ENCODE measurements at places on chromosomes 3 and 15.
A peak's percentile ranks its signal among the peaks of the same experiment; 100 is the strongest.

DNA sequence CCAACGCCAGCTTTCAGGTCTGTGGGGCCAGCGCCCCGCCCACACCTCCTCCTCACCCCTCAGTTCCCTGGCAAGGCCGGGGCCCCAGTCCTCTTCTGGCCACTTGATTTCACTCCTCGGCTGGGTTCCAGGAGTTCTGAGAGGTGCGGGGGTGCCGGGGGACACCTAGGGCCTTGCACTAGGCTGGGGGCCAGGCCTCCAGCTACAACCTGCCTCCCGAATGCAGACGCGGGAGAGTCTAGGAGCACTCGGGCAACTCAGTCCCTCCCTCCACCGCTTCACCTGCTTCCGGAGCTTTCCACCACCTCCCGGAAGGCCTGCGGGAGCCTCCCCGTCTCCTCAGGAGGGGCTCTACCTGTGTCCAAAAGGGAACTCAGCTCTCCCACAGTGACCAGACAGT is 35.6 kb downstream of the TNK2 start:
- no peak for DNase-seq

DNA sequence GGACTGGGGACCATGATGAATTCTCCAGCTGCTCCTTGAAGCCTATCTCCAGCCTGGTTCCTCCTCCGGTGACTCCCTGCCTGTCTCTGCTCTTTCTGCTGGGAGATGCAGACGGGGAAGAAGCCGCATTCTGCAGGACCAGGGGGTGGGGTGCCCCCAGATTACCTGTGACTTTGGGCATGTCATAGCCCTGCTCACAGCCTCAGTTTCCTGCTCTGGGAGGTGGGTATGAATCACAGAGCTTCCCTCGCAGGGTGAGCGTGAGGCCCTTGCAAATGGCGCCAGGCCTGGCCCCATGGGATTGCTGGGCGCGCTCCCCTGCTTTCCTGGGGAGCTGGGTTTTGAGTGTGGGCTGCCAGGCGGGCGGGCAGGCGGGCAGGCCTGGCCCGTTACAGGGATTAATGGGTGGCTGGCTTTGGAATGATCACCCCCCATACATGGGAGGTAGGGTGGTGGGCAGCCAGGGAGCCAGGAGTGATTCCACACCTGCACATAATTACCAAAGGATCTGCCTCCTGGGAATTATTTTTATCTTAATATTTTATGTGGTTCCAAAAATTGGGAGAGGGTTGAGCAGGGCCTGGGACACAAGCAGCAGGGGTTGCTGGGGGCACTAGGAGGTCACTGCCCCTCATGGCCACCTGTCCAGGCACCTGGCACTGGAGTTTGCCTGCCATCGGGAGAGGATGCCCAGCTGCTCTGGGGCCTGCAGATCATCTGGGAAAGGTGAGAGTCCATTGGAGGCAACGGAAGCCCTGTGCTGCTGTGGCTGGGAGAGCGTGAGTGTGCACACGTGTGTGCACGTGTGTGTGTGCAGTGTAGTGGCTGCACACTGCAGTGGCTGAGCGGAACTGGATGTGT is 106.8 kb downstream of the WNT7A start:
- no peak for DNase-seq

GRCh38 chr15:76347482-76348055 is 11.0 kb downstream of the ISL2 start:
- DNase-seq = no peak

GRCh38 chr3:36919439-36920160 is 25.3 kb downstream of the TRANK1 start:
- DNase-seq = no peak

DNA sequence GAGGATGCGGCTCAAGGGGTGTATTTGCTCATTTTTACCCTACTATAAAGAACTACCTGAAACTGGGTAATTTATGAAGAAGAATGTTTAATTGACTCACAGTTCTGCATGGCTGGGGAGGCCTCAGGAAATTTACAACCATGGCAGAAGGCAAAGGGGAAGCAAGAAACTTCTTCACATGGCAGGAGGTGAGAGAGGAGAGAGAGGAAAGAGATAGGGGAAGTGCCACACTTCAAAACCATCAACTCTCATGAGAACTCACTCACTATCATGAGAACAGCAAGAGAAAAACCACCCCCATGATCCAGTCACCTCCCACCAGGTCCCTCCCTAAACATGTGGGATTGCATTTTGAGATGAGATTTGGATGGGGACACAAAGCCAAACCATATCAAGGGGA is 192.7 kb downstream of the DIPK2A start:
- DNase-seq = no peak

GRCh38 chr3:23302271-23302670 is 99.1 kb downstream of the UBE2E2 start:
- no peak for DNase-seq

- DNase-seq = no peak
Observed at GRCh38 chr15:40250771-40251483, 12.1 kb downstream of the PAK6 start.

GRCh38 chr15:63366451-63366850 is 15.2 kb downstream of the CA12 start:
- no peak for DNase-seq

DNA sequence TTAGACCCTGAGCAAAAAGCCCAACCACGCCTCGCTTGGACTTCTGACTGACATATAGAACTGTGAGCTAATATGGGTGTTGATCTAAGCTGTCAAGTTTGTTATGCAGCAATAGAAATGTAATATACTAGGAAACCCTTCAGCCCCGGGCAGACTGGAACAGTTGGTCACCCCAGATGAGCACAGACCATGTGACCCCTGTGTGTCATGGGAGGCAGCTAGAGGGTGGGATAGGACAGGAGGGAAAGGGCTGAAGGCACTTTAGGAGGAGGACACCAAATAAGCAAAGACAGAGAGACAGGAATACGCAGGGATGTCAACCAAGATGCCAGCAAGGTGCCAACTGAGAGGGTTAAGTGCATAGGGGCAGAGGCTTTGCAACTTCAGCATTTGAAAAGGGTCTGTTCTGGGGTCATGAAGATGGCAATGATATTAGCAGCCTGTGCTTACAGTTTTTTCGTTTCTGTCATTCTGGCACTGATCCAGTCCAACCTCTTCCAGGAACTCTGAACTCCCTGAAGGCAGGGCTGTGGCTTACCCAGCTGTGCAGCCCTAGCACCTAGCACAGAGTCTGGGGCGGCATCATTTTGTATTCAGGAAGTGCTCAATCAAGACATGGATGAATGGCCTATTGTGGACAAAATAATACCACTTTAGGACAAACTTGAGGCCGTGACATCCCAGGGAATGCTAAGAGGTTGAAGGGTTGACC is 51.4 kb downstream of the HES1 start:
- no peak for DNase-seq

GRCh38 chr3:19220311-19220710 is 72.0 kb downstream of the KCNH8 start:
- DNase-seq = no peak

GRCh38 chr3:183114384-183115178 is 15.3 kb upstream of the MCCC1 start:
- no peak for DNase-seq

- no peak for DNase-seq
Observed at GRCh38 chr3:182214416-182214815, 502.7 kb downstream of the SOX2 start.

DNA sequence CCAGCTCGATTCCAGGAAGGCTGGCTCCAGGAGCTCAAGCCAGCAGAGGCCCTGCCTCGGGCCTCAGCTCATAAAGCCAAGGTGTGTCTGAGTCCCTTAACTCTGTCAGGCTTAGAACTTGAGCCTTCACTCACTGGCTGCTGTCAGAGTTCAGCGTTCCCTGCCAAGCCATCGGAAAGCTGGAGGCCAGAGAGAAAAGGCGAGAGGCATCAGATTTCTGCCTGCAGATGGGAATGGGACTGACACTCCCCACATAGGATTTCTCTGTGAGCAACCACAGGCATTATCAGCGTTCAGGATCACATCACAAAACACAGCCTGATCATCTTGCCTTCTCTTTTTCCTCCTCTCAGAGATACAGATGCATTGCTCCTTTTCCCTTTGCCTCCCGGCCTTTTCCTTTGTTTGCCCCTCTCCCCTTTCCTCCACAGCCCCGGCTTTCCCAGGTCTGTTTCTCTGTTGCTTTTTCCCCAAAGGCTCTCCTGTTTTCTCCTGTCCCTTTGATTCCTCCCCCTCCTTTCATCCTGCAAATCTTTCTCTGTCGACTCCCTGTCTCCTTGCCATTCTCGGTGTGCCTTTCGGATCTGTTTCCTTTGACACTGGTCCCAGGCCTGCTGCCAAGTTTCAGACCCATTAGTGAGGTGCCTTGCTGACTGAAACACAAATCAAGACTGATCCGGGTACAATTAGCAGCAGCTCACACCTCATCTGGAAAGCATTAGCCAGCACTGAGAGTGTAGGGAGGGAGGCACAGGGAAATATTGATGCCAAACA is 44.5 kb upstream of the BOC start:
- no peak for DNase-seq

DNA sequence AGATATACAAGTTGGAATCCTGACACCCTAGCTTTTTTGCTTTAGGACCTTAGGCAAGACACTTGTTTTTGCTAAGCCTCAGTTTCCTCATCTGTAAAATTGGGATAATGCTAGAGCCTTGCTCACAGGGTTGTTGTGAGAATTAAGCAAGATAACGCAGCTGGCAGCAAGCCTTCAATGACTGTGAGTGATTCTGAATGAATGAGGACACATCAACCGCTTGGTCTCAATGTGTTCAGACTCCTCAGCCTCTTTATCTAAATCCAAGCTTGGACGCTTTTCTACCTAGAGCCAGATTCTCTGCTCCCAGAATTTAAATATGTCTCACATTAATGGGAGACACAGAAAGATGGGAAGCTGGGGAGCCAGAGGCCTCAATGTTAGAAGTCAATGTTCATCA is 11.8 kb upstream of the TLE3 start:
- DNase-seq = no peak

- no peak for DNase-seq
Observed at GRCh38 chr3:123914829-123915228, 30.7 kb upstream of the MYLK start.

DNA sequence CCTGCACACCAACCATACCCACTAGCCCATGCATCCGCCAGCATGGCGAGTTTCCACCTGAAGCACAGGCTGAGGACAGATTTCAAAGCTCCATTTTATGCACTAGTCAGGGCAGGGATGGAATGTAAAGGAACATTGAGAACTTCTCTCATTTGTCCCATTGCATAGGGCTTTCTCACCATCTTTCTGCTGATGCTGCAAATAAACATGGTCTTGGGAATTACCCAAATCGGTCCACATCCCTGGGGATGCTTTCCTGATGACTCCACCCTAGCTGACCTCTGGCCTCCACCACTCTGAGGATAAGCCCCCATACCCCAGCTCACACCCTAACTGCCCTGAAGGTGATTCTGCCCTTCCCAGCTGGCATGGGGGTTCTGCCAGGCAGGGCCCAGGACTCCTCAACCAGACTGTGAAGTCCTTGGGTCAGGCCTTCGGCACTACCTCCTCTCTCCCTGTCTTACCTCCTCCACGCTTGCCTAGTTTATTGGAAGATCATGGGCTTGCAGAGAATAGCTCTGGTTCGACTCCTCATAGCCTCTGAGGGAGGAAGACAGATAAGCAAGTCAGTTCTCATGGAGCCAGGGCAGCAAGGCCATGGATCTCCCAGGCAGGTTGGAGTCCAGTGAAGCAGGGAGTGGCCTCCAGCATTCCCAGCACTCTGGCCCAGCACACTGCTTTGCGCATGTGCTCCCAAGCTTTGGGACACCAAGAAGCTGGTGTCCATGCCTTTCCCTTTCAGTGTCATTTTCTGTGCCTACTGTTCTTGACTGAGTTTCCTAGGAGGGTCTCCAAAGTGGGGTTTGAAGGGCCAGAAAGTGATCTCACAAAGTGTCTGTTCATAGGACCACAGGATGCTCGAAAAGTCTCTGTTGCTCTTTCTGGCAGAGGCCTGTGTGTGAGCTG is 27.6 kb upstream of the XYLB start:
- DNase-seq = no peak

DNA sequence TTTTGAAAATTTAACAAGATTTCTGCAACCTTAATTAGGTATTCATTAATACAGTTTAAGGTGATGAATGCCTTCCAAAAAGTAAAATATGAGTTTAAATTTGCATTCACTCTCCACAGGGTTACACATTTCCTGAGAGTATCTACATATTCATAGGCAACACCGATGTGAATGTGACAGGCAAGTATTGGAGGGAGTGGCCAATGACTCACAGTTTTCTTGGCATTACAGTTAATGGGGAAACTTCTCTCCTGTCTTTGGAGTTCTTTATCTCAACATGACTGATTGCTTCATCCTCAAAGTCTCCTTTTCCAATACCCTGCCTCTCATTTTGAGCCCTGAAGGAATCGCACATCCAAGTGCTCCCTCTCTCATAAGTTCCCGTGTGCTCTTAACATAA is 181.9 kb upstream of the CHL1 start:
- DNase-seq = no peak

DNA sequence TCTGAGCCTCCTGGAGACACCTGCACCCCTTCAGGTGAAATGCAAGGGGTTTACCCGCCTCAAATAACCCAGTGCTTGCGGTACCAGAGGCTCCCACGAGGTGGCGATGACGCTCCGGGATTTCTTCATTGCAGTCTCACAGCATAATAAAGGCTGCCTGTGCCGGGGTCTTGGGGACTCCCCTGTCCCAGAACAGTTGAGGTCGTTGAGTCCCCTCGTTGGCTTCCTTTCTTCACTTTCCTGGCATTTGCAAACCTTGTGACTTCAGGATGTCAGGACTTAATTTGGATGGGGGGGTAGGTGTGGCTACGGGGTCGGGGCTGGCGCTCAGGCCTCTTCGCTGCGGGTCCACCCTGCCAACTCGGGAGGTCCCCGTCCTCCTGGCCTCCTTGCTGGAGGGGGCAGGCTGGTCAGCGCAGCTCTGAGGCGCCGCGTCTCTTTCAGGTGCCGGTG is 1.3 kb downstream of the GNAT1 start:
- peak; percentile 81 for DNase-seq

DNA sequence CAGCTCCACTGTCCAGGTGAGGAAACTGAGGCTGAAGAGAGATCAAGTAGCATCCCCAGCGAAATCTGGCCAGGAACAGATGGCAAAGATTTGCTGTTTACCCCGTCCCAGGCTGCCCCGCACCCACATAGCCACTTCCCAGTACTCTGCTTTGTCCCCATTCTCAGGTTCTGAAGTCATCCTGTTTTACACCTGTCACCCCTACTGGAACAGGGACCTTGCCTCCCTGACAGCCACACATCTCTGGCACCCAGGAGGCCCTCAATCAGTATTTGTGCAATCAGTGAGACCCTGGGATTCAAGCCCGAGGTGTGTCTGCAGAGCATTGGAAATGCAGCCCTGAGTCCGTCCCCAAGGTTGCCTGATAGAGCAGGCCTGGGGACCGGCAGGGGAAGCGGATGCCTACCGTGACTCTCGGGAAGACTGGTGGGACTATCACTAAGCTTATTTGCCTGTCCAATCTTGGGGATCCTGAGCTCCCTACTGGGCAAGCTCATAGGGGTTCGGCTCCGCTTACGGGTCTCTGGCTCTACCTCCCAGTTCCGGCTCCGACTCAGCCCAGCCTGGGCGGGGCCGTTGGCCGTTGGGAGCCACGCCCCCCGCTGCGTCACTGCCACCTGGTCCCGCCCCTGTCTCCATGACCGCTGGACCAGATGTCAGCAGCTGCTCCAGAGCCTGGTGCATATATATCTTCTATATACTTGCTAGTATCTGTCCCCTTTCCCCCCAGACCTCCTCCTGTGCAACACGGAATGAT is 17.5 kb upstream of the FANCD2 start:
- peak; percentile 82 for DNase-seq
